Activated T-cell treated with anti-CD3 and anti-CD28 coated beads for 1 hour (primary cell): ENCODE measurements at places on chromosomes 12 and 14.

GRCh38 chr12:46221255-46222128, 47.4 kb downstream of the SLC38A1 start:
- DNase-seq, result no peak

DNA sequence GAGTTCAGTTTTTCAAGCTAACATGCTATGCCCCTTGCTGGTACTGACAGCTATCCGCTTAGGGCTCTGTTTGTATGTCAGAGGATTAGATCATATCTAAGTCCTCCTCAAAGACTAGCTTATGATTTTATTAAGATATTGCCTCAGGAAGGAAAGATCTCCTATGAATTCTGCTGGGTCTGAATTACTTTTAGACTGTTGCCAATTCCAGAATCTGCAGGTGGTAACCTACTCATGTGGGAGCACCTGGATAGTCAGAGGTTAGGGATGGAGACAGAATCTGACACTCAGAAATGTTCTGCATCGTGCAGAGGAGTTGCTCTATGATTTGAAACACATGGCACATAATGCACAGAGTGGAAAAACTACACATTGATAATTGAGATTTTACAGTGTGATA, 843.4 kb downstream of the SLC6A15 start:
- no peak for DNase-seq

- no peak for DNase-seq
Measured at GRCh38 chr14:36519431-36520321, at the start of gene NKX2-1. TSS of gene NKX2-1 (minus strand) at chr14:36520232. CDS start at chr14:36520129, 103 bp downstream.

GRCh38 chr14:35292770-35293561, 784 bp downstream of the PSMA6 start:
- no peak for DNase-seq

DNA sequence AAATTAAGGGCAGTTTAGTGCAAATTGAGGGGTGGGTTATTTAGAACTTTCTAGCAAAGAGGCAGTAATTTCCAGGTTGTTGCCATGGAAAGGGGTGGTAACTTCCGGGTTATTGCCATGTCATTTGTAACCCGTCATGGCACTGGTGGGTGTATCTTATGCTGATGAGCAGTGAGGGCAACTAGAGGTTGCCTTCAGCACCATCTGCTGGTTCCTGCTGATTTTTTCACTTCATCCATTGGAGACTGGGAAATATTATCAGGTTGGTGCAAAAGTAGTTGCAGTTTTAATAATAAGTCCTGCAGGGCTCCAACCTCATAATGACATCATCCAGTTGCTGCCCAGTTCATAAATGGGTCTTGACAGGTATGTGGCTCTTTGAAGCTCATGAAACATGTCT, 24.4 kb upstream of the SERPINA4 start:
- no peak for DNase-seq

GRCh38 chr14:103067231-103067954, 10.0 kb upstream of the CDC42BPB start:
- no peak for DNase-seq

DNA sequence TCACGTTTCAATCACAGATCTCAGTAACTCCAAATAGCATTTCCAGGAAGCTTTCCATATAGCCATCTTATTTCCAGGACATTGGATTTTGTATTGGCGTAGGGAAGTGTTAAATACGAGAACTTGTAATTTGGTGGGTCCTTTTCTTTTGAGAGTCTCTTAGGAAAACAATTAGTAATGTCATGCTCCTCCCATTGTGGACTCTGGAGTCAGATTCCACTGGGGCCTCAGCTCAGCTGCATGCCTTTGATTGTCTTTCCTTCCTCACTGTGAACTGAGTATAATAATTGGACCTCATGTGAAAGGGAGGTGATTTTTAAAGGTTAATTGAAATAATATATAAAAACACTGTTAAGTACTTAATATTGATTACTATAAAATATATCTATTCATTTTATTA, 462.6 kb downstream of the NPAS3 start:
- no peak for DNase-seq

GRCh38 chr12:50625029-50625925, 120.5 kb downstream of the DIP2B start:
- no peak for DNase-seq

- no peak for DNase-seq
Measured at GRCh38 chr12:5189173-5189572, 145.5 kb downstream of the KCNA5 start.

DNA sequence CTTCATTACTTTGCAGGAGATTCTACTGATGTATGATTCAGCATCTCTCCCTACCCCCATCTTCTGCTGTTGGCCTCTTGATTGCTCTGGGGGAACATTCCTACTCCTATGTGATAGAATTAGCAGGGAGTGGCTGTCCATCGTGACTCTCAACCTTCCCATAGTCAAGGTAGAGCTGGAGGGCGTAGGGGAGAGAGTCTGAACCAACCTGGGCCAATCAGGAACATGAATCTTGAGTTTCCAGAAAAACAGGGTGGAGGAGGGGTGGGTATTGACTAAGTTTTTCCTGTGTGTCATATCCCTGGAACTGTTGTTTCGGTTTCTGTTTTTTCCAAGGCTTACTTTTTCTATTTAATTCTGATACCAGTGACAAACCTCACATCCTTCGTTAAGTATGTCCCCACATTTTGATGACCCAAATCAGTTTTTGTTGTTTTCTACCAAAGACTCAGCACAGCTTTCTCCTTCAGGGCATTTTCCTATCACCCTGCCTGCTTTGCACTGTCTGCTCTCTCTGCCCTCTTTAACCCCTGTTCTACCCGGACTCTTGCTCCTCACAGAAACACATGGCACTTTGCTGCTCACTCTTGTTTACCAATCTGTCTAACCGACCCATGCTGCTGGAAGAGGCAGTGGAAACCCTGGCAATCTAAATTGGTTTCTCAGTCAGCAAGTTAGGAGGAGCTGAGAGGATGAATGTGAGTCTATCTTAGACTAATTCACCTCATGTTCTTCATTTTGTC, 1428.3 kb downstream of the AACS start:
- no peak for DNase-seq

- no peak for DNase-seq
Measured at GRCh38 chr14:20262642-20263128, 23.6 kb downstream of the OR11H4 start.

GRCh38 chr12:60349232-60349978, 753.6 kb downstream of the SLC16A7 start:
- no peak for DNase-seq

GRCh38 chr12:49794021-49794420, 34.2 kb downstream of the NCKAP5L start:
- no peak for DNase-seq

GRCh38 chr12:66066137-66066928, 64.2 kb downstream of the LLPH start:
- DNase-seq, result no peak

DNA sequence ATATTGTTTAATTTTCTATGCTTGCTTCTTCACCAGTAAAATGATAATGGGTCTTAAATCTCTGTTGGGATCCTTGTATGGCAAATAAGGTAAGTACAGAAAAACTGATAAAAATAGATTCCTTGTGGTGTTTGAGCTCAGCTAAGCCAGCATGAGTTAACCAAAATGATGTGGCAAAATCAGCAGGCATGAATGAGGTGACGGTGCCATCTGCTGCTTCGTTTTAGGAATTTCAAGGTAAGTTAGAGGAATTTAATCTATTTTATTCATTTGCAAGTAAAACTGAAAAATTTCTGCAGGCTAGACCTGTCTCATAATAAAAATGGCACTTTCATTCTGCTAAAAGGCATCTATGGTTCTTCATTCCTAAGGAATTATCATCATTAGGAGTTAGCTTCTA, 10.0 kb upstream of the CLEC7A start:
- DNase-seq, result peak; percentile 17

- DNase-seq, result no peak
Measured at GRCh38 chr14:84017495-84017894, 1512.4 kb upstream of the FLRT2 start.

- no peak for DNase-seq
Measured at GRCh38 chr12:102438047-102438826, 42.1 kb downstream of the IGF1 start.

DNA sequence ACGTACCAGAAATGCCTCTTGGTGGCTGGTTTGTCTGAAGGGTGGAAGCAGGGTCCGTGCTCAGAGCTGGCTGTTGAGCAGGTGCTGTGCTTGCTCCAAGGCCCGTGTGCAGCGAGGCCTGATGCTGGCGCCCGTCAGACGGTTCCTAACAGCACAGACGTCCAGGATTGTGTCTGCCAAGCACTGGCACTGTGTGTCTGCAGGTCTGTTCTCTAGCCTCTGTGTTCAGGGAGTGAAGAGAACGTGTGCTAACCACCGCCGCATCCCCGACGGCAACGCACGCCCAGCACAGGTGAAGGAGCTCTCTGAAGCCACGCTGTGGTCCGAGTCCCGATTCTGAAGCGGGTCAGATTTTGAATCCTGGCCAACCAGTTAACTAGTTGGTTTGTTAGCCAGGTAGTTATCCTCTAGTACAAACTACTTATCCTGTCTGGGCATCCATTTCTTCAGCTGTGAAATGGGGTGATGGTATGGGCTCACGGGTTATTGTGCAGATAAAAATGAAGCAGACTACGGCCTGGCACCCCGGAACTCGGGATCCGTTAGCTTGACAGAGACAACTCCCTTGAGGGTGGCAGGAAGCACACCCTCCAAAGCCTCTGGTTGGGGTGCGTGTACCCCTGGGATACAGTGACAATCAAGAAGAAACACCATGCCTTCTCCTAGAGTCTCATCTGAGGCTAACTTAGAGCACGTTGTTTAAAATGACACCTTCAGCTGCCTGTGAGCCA, 18.6 kb upstream of the TDRD9 start:
- DNase-seq, result no peak

GRCh38 chr14:75299059-75299458, 20.4 kb downstream of the FOS start:
- DNase-seq, result no peak

- no peak for DNase-seq
Measured at GRCh38 chr14:78450669-78451318, 280.6 kb downstream of the NRXN3 start.

GRCh38 chr12:102369876-102370275, 110.5 kb downstream of the IGF1 start:
- no peak for DNase-seq

GRCh38 chr12:116591855-116592637, 32.9 kb downstream of the MAP1LC3B2 start:
- DNase-seq, result no peak

DNA sequence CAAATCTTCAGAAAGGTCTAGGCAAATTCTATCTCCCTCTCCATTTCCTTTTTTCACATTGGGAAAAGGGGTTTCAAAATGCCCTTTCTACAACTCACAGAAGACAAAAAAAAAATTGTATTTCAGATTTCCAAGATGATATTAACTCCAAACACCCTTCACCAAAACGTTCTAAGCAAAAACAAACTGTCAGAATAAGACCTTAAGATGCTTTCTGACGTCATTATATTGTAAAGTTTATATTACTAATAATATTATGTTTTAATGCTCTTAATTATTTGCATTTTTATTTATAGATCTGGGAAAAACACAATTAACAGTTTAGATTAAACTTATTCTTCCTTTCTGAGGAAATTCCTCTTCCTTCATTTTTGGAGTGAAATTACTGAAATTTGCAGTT, 624.2 kb downstream of the GALC start:
- DNase-seq, result no peak

- DNase-seq, result no peak
Measured at GRCh38 chr14:101669629-101670028, 91.9 kb upstream of the PPP2R5C start.

DNA sequence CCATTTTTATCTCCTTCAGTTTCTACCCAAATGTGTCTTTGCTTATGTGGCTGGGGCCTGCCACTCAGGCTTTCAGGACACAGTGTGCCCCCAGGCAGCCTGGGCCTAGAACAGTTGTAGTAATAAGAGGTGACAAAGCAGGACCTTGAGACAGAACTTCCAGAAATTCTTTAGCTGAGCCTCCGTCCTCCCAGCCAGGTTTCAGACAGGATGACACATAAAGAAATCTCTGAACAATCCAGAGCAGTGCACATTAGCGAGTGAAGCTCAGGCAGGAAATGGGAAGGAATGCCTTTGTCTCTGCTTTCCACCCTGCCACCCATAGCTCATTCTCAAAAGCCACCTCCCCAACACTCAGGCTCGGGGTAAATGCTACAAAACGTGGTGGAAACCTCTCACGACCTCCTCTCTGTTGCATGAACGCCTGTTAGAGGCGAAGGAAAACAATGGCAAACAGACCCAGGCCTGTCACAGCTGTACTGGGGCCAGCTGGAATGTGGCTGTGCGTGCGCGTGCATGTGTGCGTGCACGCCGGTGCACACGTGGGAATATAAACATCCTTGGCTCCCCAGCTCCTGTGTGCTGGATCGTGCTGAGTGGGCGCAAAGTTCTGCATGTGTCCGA, 286.7 kb downstream of the ZFP36L1 start:
- DNase-seq, result no peak

DNA sequence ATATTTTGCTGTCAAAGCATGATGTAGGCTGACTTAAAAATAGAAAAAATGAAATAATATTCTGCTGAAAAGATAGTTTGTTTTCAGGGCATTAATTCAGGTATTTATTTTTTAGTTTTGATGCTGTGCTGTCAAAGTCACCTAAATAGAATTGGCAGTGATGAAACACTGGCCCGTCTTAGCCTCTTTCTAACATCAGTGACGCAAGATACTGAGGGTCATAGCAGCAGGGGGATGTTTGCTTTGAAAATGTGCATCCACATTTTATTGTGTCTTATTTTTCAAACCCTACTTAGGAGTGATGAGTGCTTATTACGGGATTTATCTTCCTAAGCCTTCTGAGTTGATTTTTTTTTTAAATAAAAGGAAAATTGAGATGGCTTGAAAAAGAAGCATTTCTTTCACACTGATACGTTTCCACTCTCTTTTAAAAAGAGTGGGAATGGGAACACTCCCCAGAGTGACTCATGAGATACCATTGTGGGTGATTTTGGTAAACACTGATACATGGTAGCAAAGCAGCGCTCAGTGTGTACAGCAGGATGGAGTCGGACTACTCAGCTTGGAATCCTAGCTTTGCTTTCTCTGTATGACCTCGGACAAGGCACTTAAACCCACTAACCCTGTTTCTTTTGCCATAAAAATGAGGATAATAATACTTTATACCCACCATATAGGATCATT, 290.8 kb downstream of the ERC1 start:
- no peak for DNase-seq
